ENCODE measurements at places on chromosomes 1 and 21. TPM values are rescaled to one million over a fixed set of nuclear protein-coding genes. Genes with fewer than 3 reads are reported as not detected.

Gene COQ8A
- 3.8 TPM for total RNA-seq

Gene KCNA2
- under 0.01 TPM for total RNA-seq

Gene TFF3
- total RNA-seq = not detected

Gene ROR1
- 10.0 TPM for total RNA-seq

Gene GJA5
- total RNA-seq = not detected

Gene ELF3
- total RNA-seq = not detected

Gene CHI3L1
- 0.28 TPM for total RNA-seq

Gene SUSD4
- 2.7 TPM for total RNA-seq

Gene OR2T2
- total RNA-seq = not detected

Gene AVPR1B
- not detected for total RNA-seq

Gene LAPTM5
- not detected for total RNA-seq

Gene ITLN2
- total RNA-seq = not detected

Gene TAL1
- total RNA-seq = not detected

Measured in IMR-90 (cell line).